ENCODE measurements at places on chromosomes 5 and 9.

DNA sequence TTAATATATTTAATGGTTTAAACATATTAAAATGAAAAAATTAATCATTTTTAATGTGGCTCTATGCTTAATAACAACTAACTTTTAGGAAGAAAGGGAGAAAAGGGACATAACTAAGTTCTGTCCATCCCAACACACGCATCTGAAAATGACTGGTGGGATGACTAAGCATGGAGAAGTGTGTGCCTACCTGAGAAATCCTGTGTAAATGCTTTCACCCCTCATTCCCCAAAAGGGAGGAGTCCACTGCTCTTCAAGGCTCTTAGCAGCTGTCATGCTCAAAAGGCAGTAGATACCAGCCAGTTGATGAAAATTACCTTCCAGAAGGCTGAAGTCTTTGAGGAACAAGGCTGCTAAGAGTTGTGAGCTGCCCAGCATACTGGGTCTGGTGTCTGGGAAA, 130.9 kb downstream of the NFIB start:
- DNase-seq: no peak

- DNase-seq: no peak
These were observed 185.9 kb downstream of the SEMA6A start for GRCh38 chr5:116388564-116389258.

DNA sequence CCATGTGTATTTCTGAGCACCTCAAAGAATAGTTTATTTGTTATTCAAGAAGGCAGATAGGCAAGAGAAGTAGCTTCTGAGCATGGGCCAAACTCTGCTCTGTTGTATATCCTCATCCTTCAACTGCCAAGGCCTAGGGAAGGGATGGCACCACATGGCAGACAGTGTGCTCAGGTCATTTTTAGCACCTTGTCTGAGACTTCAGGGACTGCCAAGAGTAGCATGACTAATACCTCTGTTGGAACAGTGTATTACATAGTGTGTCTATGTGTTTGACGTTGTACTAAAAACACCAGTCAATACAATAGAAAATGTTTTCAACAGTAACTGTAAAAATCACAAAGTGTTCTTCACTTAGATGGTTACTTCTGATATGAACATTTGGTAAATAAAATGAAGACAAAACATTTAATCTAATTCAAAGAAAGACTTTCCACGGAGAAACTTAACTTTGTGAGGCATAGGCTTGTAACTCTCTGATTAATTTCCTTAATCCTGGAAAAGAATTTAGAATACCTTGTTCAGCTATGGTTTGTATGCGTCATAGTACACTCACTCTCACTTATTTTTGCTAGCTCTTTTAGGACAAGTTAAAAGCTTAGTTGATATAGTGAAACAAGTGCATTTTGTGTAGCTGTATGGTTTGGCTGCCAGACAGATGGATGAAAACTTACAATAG, 318.4 kb upstream of the RIOK2 start:
- no peak for DNase-seq

DNA sequence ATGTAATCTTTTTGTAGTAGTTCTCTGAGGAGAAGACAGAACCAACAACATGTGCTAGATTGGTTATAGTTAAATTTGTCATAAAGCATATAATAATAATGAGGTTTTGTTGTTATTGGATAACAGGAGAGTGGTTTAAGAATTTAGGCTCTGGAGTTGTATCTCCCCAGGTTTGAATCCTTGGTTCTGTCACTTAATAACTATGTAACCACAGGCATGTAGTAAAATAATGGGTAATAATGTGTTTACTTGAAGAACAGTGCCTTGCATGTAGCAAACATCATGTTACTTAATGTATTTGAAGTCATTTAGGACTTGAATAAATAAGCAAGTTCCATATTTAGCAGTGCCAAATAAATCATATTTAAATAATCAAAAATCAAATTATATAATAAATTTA, 55.8 kb downstream of the NSD1 start:
- DNase-seq: no peak

GRCh38 chr9:105118636-105119035, 125.8 kb upstream of the SLC44A1 start:
- DNase-seq: no peak

DNA sequence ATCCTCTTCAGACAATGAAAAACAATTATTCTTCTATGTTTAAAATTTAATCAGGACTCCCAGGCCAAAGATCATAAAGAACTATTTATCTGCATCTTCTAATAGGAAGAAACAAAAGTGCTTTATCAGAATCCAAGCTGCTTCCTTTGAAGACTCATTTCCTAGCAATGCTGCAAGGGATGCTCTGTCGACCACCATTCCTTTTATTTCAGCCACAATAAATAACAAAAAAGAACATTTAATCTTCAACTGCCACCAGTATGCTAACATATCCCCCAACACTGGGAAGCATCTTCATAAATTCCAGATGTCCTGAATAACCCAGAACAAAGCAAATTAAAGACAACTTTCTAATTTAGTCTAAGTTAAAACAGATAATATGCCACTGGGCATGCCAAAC, 68.7 kb downstream of the PKD2L2 start:
- no peak for DNase-seq

DNA sequence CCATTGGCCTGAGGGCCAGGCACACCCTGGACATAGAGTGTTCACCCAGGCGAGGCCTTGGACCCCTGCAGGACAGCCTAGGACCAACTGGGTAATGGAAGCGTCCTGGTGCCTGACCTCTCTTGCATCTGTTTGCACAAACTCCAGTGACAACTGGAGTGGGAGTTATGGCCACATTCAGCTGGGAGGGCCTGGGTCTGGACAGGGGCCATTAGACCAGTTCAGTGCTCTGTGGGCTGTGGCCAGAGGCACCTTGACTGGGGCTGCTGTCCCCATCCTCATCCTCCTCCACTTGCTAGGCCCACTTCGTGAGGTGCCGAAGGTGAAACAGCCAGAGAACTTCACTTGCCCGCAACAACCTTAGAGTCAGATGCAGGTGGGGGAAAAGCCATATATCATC, 372.7 kb upstream of the IRX1 start:
- no peak for DNase-seq

- no peak for DNase-seq
These were observed 25.6 kb downstream of the POLR1E start for GRCh38 chr9:37511016-37512010.

DNA sequence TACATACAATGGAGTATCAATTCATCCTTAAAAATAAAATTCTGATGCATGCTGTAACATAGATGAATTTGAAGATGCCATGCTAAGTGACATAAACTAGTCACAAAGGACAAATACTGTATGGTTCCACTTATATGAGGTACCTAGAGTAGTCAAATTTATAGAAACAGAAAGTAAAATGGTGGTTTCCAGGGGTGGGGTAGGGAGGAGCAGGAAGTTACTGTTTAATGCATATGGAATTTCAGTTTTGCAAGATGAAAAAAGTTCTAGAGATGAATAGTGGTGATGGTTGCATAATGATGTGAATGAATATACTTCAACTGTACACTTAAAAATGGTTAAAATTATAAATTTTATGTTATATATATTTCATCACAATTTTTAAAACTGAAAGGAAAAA, 57.3 kb upstream of the FNIP1 start:
- DNase-seq: no peak

GRCh38 chr9:133551446-133551845, 16.9 kb downstream of the ADAMTSL2 start:
- DNase-seq: no peak

DNA sequence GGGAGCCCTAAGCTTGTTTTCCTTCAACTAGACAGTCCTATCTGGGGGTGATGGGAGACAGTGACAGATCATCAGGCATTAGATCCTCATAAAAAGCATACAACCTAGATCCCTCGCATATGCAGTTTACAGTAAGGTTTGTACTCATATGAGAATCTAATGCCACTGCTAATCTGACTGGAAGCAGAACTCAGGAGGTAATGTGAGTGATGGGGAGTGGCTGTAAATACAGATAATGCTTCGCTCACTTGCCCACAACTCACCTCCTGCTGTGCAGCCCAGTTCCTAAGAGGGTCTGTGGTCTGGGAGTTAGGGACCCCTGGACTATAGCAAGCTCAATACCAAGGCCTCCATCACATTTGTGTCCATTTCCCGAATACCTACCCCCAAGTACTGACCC, 260.5 kb downstream of the CDK5RAP2 start:
- DNase-seq: no peak

- no peak for DNase-seq
These were observed 4.7 kb upstream of the TMEM141 start for GRCh38 chr9:136786451-136786850.

DNA sequence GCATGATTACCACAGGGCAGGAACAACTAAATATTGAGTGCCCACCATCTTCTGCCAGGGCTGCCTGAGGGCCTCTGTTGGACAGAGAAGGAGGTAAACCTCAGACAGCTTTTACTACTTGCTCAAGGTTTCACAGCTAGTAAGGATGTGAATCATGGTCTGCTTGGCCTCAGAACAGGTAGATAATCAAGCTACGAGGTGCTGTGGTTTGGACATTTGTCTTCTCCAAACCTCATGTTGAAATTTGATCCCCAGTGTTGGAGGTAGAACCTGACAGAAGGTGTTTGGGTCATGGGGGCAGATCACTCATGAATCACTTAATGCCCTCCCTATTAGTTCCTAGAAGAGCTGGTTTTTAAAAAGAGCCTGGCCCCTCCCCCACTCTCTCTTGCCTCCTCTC, 541.2 kb upstream of the TRPC7 start:
- DNase-seq: no peak

GRCh38 chr5:149839761-149840160, 104.8 kb downstream of the PDE6A start:
- no peak for DNase-seq

DNA sequence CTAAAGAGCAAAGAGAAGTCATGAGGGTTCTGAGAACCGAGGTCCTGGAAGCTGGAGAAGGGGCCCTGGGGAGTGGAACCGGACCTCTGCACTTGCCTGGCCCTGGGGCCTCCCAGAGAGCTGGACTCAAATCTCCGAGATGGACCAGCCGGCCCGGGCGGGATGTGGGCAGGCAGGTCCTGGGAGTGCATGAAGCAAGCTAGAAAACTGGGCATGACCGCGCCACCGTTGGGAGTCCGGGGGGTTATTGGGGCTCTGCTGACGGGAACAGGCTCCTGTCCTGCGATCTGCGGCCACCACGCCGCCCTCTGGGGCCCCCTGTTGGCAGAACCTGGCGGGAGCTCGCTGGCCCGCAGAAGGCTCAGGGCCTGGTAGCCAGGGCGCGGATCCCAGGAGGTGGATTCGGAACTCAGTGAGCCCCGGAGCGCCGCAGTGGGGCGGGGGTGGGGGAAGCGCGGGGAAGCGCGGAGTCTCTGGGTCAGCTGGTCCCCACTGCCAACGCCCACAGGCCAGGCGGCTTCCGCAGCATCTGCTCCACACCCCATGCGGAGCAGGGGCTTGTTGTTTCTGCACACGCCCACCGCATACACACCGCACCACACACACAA, 150.6 kb downstream of the ERCC6L2 start:
- DNase-seq: no peak

GRCh38 chr5:126998895-126999570, 31.3 kb downstream of the MARCHF3 start:
- DNase-seq: no peak

Data from activated naive CD4-positive, alpha-beta T cell treated with anti-CD3 and anti-CD28 coated beads, Interleukin-2, amount 50 U/mL, for 16 hours (primary cell).